B cell (primary cell): ENCODE measurements at places on chromosomes 2 and 18.

GRCh38 chr2:169073211-169073962 is 4.0 kb downstream of the DHRS9 start:
- H3K27me3 ChIP-seq: no peaks in the 10 kb centered on the region
- no peak overlapping the region for H3K4me3 ChIP-seq
- no peak for DNase-seq
- no peak overlapping the region for H3K27ac ChIP-seq

- no peak overlapping the region for H3K27ac ChIP-seq
- no peaks in the 10 kb centered on the region for H3K36me3 ChIP-seq
- DNase-seq: no peak
Observed at GRCh38 chr2:109466674-109467575, 146.8 kb downstream of the SEPTIN10 start.

GRCh38 chr18:48814490-48815178 is 136.1 kb downstream of the SMAD7 start:
- no peak overlapping the region for H3K4me3 ChIP-seq
- H3K27me3 ChIP-seq: no peaks in the 10 kb centered on the region

DNA sequence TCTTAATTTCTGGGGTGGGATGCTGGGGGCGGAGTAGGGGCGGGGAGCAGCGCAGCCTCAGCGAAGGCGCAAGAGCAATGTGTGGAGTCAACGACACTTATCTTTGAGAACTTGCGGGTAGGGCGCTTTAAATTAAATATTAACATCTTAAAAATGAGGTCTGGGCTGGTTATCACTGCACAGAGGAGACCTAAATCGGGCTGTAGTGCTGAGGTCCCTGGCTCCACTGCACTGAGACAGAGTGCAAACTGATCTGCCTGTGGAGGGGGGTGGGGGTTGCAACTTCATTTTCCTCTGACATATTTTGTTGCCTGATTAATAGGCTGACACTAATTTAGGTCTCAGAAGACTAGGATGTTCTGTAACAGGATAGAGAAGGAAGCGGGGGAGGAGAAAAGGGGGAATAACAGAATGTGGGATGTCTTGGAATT is 253.0 kb upstream of the FANCL start:
- H3K27ac ChIP-seq: no peak overlapping the region
- DNase-seq: no peak
- H3K4me1 ChIP-seq: no peaks in the 10 kb centered on the region

- H3K27me3 ChIP-seq: no peaks in the 10 kb centered on the region
- H3K4me3 ChIP-seq: no peak overlapping the region
- no peak for DNase-seq
- no peaks in the 10 kb centered on the region for H3K36me3 ChIP-seq
- no peak overlapping the region for H3K27ac ChIP-seq
- no peaks in the 10 kb centered on the region for H3K4me1 ChIP-seq
Observed at GRCh38 chr18:25103468-25104155, 248.4 kb downstream of the ZNF521 start.

GRCh38 chr2:154368153-154368552 is 330.3 kb upstream of the KCNJ3 start:
- H3K36me3 ChIP-seq: no peaks in the 10 kb centered on the region
- H3K27ac ChIP-seq: no peak overlapping the region
- no peak for DNase-seq
- no peaks in the 10 kb centered on the region for H3K27me3 ChIP-seq
- no peak overlapping the region for H3K4me3 ChIP-seq

- H3K4me3 ChIP-seq: no peak overlapping the region
- no peak for DNase-seq
- H3K27me3 ChIP-seq: no peaks in the 10 kb centered on the region
- no peaks in the 10 kb centered on the region for H3K36me3 ChIP-seq
- peaks cover 4% of the 10 kb centered on the region for H3K4me1 ChIP-seq
Observed at GRCh38 chr2:112272669-112273068, 2.7 kb upstream of the ZC3H6 start.

DNA sequence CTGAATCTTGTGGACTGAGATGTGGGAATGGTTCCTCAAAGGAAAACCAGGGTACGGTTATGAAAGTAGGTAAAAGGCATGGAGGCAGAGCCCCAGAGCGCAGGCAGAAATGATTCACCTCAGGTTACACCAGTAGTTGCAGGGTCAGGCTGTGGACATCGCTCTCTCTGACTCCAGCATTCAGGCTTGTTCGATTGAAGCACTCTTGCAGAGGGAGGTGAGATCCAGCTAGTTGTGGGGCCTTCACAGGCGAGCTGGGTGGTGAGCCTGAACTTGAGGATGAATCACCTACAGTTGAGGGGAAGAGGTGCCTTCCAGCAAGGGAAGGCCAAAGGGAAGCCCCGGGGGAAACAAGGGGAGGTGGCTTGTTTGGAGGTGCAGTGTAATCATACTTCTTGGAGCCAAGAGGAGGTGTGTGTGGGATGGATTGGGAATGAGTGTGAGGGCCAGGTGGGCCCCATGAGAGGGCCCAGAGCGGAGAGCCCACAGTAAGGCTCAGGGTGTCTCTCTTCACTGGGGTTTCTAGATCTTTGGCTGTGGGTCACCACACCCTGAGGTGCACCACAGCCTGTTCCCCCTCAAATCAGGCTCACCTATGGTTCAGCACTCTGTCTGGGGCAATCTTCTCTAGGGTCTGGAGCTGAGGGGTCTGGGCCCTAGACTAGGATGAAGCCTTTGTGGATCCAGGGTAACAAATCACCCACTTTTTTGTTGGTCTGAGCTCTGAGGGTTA is 48.5 kb upstream of the MCFD2 start:
- no peak overlapping the region for H3K4me3 ChIP-seq
- H3K27me3 ChIP-seq: no peaks in the 10 kb centered on the region
- no peak overlapping the region for H3K27ac ChIP-seq
- no peaks in the 10 kb centered on the region for H3K4me1 ChIP-seq
